Renal cortical epithelial cell (primary cell): ENCODE measurements at places on chromosomes 7 and 10. TPM values are rescaled to one million over a fixed set of nuclear protein-coding genes. Genes with fewer than 3 reads are reported as not detected.

DNA sequence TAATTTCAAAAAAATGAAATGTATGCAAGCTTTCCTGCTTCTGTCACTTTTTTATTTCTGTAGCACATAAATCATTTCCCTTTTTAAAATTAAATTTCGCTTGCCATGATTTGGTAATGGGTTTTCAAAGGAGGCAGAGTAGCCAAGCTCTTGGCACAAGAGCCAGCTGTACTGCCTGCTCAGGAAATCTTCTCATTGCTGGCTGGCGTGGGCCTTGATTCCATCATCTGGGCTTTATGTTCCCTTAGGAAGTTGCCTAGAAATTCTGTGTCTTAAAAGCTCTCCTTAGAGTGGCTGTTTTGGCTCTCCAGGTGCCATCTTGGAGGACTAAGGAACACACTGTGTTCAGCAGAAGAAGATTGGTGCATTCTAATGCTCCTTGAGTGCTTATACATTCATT, 107.4 kb downstream of the ARID5B start:
- no peak for DNase-seq

- DNase-seq: no peak
Observed at GRCh38 chr7:51444936-51445335, 128.3 kb upstream of the COBL start.

The PRKCQ gene
- 5.2 and 23.9 TPM in 2 replicates for total RNA-seq

The CRYGN gene
- not detected in 2 replicates for total RNA-seq

The ELMO1 gene
- total RNA-seq: 0.69 and 1.7 TPM in 2 replicates

- peak; percentile 17 for DNase-seq
Observed at GRCh38 chr7:135251496-135252391, 18.1 kb downstream of the STRA8 start.
